ENCODE measurements at places on chromosomes 1 and 21.

DNA sequence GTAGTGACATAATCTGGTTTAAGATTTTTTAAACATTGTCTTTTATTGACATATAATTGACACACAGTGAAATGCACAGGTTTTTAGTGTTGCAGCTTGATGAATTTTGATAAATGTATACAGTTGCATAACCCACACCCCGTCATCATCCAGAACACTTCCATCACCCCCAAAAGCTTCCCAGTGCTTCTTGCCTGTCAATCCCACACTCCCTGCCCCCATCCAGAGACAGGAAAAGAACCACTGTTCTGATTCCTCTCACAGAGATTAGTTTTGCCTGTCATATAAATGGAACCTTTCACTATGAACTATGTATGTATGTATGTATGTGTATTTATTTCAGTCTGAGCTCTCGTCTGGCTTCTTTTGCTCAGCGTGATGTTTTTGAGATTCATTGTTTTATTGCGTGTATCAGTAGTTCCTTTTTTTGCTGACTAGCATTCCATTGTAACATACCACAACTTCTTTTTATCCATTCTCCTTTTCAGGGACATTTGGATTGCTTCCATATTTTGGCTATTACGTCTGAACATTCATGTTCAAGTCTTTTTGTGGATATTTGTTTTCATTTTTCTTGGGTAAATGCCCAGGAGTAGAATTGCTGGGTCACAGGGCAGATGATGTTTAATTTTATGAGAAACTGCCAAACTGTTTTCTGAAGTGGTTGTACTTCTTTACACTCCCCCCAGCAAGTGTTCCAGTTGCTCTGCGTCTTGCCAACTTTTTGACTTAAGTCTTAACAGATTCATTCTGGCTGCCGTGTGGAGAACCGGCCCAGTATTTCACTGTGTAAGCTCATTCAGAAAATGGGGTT, 8.7 kb downstream of the UBIAD1 start:
- DNase-seq: no peak

- no peak for DNase-seq
These were observed 212.3 kb downstream of the KAZN start for GRCh38 chr1:14810595-14811361.

DNA sequence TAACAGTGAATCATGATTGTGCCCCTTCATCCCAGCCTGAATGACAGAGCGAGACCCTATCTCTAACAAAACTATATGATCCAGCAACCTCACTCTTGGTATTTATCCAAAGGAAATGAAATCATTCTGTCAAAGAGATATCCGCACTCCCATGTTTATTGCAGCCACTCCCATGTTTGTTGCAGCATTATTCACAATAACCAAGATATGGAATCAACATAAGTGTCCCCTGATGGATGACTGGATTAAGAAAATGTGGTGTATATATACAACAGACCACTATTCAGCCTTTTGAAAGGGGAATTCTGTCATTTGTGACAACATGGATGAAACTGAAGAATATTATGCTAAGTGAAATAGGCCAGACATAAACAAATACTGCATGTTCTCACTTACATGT, 44.4 kb downstream of the TRMT1L start:
- no peak for DNase-seq

- DNase-seq: no peak
These were observed 79.1 kb downstream of the ZP4 start for GRCh38 chr1:237811633-237812032.

DNA sequence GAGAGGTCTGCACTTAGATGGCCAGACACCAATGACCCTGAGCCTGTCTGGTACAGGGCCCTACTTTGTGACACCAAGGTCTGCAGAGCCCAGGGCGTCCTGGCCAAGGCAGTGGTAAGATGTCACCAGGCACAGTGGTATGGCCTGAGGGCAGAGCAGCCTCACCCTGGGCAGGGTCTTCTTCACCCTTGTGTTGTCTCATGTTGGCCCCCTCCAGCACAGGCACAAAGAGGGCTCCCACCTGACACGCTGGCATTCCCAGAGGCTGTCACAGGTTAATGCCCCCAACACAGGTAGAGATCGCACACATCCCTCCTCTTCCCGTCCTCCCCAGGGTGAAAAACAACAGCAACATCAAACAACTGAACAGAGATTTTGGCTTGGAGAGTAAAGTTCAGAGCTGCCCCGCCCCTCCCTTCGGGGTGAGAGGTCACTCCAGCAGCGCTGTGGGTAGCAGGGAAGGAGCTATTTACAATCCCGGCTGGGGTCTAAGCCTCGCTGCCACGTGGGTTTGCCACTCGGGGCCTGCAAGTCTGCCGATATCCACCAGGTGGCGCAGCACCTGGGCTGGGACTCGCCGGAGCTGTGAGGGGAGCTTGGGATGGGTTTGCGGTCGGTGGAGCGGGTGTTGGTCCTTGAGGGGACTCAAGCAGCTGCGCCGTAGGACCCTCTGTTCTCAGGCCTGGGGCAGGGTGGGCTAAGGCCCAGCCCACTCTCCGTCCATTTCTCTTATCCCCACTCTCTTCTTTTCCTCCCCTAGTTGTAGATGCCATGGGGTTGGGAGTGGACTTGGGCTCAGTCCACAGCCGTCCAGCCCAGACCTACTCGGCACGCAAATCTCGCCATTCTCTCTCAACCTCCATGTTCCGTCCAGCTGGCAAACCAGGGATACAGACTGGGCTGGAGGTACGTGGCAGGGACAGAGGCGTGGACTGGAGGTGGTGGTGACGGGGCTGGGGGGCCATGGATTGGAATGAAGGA, 12.7 kb downstream of the EFNA3 start:
- DNase-seq: no peak

DNA sequence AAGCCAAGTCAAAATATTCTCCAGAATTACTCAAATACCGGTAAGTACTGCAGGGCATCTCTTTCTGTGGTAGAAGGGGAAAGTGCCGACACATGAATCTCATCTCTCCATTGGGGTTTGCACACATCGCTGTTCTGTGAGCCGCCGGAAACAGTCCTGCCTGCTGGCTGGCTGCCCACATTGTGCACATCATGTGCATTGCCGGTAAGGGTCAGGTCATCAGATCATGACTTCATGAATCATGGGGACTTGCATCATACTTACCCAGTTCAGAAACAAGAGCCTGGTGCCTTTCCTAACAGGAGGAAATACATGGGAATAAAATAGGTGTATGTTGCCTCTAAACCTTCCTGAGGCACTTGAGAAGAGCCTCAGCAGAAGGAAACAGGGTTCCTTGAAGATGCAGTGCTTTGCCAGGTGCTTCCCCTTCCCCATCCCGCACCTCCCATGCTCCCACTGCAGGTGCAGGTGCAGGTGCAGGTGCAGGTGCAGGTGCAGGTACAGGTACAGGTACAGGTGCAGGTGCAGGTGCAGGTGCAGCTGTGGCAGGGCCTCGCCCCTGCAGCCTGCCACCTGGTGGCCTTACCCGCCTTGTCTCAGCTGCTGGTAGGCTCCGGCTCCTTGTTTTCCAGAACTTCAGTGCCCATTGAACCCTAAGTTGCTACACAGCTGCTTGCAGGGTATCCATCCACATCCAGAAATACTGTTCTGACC, 26.5 kb downstream of the GPR137B start:
- no peak for DNase-seq

DNA sequence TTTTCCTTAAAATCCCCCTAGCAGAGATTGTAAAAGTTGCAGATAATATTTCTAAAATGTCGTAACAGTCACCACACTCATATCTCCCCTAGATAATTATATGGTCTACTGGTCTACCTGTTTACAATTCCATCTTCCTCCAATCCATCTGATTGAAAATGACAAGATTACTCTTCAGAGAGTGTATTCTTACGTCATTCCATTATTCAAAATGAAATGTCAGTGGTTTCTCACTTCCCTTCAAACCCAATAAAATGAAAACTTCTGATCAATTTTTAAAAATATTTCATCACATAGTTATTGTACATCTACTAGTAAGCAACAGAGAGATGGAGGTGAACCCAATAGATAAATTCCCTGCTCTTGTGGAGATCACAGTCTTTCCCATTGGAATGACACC, 202.2 kb upstream of the C8B start:
- DNase-seq: no peak

DNA sequence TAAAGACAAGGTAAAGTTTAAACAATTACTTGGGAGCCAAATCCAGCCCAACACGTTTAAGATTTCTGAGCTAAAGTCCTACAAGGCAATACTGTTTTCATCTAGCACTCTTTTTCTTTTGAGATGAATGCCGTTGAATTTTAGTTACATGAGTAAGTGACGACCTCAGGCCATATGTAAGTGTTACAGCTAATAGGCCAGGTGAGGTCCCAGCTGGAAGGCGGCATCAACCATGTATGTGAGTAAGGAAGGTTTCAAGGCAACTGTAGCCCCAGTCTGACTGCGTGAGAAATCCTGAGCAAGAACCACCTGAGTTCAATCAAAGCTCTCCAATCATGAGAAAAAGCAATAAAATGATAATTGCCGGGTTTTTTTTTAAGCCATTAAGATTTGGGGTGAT, 41.5 kb upstream of the EGLN1 start:
- DNase-seq: no peak

DNA sequence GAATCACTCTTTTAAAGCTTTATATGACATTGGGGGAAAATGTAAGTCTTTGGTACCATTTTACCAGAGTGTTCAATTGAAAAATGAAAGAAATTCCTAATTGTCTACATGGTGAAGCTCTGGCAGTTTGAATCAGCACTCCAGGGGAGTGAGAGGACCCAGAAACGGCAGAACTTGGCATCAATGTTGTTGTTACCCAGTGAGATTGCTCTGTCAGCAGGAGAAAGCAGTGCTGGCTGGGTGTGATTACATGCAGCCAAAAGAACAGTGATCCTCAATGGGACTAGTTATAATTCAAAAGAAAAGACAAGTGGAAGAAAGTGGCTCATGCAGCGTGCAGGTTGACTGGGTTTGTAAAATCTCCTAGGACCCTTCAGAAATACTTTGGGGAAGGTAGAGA, 206.4 kb downstream of the PTPRC start:
- no peak for DNase-seq

Data from cortex of kidney (tissue), 1 donor.